ENCODE measurements at places on chromosomes 13 and 19. TPM values are rescaled to one million over a fixed set of nuclear protein-coding genes. Genes with fewer than 3 reads are reported as not detected.

- DNase-seq: no peak
Observed at GRCh38 chr13:44498502-44498901, 77.6 kb downstream of the TSC22D1 start.

GRCh38 chr13:109389456-109389855 is 396.9 kb downstream of the IRS2 start:
- peak; percentile 41 for DNase-seq

DNA sequence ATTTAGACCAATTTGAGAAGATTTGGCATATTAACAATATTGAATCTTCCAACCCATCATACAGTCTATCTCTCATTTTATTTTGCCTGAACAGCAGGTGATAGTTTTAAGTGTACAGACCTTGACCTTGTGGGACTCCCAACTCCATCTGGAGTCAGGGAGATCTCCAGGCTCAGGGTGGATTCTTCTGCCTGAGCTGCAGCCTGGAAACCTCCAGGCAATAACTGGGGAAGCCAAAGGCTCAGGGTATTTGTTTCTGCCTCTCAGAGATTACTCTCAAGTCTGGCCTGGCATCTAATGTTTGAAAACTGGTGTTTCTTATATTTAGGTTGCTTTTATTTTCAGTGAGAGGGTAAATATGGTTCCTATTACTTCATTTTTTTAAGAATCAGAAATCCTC is 102.1 kb upstream of the C1QTNF9B start:
- DNase-seq: no peak

DNA sequence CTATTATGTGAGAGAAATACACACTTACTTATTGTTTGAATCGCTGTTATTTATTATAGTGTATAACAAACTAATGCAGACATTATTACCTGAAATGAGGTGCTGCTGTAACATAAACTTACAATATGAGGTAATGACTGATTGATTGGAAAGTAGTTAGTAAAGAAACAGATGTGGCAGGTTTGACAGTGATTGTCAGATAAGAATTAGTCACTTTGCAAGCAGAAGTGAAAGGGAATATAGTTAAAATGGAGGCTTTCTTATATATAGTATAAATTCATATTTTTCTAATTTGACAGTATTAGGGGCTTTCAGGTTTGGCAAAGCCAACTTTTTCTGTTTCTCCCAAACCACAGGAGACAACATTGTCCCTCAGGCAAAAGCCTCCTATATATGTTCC is 20.6 kb downstream of the MIR17HG start:
- no peak for DNase-seq

GRCh38 chr13:105543742-105544141 is 991.7 kb downstream of the EFNB2 start:
- DNase-seq: no peak

- no peak for DNase-seq
Observed at GRCh38 chr19:19527371-19527656, 1.4 kb upstream of the YJEFN3 start.

DNA sequence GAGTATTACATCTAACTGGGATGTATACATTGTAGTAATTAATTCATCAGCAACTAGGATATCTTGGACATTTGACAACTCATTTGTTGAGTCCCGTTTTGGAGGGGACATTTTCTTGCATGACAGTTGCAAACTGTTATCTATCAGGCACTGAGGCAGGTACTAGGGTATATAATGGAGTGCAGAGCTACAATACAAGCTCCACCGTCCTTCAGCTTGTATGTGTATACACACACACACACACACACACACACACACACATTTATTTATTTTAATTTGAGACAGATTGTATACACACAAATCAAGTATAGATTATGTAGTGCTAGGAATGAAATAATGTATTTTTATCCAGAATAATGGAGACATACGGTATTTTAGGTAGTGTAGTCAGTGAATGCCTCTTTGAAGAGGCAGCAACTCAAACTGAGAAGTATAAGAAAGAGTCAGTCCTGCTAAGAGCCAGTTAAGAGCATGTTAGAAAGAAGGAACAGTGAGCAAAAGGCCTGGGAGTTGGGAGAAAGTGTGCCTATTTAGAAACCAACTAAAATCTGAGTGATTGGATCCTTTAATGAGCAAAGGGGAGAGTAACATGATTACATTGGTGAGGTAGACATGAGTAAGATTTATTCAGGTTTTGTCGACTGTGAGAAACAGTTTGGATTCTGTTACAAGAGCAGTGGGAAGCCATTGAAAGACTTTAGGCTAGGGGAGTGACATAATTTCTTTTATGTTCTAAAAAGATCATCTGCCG is 74.5 kb downstream of the NBEA start:
- DNase-seq: peak; percentile 1

- DNase-seq: no peak
Observed at GRCh38 chr19:32773126-32773525, 53.6 kb downstream of the TDRD12 start.

GRCh38 chr13:46131705-46132104 is 26.9 kb upstream of the CPB2 start:
- no peak for DNase-seq

DNA sequence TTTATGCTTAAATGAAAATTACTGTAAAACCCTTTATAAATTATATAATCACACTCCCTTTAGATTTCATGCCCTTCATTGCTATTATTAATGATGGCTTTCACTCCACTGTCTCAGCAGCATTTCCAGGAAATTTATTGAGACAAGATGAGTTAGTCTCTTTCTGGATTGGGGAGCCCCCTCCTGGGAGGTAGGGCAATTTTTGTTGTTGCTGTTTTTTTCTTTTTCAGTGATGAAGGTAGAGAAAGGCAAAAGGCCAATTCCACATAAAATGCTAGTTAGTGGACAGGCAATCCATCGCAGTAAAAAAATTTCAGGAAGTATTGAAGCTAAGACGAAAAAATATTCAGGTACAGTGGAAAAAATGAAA is 80.2 kb downstream of the TEX26 start:
- DNase-seq: peak; percentile 43

GRCh38 chr13:87942205-87942604 is 271.0 kb downstream of the SLITRK5 start:
- no peak for DNase-seq

GRCh38 chr19:3523361-3524077 is 15.5 kb upstream of the TEKTIP1 start:
- DNase-seq: no peak

DNA sequence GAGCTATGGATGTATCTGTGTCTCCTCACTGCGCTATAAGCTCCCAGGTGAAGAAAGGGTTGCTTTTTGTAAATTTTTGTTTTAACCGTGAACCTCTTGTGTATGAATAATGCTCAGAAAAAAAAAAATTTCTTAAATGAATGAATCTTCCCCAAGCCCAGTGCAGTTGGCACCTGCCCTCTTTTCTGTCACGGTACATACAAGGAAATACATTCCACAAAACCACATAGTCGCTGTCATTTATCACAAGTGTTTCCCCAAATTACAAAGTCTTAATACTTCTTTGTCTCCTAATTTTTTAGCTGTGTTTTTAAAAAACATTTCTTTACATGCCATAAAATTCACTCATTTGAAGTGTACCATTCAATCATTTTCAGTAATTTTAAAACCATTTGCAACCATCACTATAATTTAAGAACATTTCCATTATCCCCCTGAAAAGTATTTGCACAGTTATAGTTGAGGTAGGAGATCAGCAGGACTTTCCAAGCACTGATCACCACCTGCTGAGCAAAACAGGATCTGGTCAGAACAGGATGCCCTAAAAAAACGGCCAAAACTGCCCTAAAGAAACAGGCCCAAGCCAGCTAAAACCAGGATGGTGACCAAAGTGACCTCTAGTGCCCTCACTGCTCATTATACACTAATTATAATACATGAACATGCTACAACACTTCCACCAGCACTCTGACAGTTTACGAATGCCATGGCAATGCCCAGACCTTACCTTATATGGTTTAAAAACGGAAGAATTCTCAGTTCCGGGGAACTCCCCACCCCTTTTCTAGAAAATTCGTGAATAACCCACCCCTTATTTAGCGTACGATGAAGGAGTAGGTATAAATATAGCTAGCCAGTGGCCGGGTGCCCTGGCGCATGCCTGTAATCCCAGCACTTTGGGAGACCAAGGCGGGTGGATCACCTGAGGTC is 1.3 kb upstream of the TEX30 start:
- no peak for DNase-seq

DNA sequence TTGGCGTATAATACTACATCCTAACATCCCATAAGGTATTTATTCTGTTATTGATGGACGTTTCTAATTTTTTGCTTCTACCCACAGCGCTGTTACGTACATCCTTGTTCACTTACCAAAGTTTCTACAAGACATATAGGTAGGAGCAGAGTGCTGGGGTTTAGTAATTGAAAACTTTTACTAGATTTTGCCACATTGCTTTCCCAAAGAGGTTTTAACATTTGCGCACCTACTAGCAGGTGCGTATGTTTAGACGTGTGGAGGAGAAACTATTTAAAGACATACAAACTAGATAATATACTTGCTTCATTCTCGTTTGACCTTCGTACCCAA is 559 bp upstream of the RPL21 start:
- no peak for DNase-seq

DNA sequence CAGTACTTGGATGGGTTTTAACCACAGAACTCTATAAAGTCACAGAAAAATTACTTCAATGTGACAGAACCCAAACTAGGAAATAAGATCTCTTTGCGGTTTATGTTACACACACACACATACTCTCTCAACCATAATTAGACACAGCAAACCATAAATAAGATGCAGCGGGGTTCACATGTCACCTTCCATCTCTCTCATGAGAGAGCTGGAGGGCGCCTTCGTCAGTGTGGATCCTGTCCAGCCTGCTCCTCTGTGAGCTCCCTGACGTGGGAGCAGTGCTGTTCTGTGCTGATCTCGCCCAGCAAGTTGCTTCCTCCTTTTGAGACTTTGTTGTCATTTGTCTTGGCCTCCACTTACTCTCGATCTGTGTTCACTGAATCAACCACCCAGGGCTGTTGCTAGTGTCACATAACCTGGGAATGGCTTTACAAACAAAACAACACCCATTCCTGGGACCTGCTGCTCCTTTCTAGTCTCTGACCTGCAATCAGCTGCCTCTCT is 204.9 kb upstream of the KL start:
- peak; percentile 62 for DNase-seq

GRCh38 chr19:32887572-32888215 is 18.1 kb upstream of the SLC7A9 start:
- no peak for DNase-seq

DNA sequence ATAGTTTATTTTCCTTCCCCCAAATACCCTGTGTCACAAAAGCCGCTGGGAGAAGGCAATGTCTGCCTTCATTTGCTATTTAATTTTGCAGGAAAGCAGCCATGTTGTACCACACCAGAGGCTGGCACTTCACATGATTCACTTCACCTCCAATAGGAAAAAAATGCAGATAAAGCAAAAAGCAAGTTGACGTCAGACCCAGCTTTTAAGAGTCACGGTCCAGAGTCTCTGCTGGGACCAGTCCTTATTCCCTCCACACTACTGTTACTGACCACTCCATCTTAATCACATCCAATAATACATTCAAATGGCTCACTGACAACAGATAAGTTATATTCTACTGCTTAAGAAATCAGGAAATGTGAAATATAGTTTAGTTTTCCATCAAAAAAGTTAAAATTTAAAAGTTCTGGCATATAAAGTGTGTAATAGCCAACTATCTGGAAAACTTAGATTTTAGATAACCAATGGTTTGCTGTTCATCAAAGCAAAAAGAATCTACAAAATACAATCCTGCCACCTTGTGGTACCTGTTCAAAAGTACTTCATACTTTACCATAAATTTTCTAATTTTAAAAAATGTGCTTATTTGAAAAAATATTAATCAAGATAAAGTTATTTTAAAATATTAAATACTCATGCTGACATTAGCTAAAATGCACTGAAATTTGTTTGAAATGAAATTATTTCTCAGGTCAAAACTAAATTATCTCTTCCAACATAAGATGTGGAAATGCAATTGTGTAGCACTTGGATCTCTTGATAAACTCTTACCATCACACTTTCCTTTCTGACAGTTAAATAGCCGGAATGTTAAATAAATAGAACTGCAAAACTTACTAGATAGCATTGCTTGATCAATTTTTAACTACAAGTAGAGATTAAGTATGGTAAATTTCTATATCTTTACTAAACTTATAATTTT is 97.3 kb downstream of the SERP2 start:
- peak; percentile 32 for DNase-seq

- no peak for DNase-seq
Observed at GRCh38 chr19:2110822-2111221, 14.1 kb downstream of the IZUMO4 start.

DNA sequence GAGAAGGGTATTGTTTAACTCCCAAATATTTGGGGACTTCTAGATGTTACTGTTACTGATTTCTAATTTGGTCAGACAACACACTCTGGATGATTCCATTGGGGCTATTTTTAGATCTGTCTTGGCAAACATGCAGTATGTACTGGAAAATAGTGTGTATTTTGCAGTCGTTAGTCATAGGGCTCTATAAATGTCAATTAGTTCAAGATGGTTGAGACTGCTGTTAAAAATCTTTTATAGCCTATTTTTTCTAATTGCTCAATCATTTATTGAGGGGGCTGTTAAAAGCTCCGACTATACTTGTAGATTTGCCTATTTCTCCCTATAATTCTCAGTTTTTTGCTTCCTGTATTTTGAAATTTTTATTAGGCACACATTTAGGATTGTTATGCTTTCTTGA is 31.4 kb downstream of the PPP5C start:
- peak; percentile 66 for DNase-seq

- DNase-seq: no peak
Observed at GRCh38 chr19:2770055-2771013, 12.7 kb downstream of the SGTA start.

DNA sequence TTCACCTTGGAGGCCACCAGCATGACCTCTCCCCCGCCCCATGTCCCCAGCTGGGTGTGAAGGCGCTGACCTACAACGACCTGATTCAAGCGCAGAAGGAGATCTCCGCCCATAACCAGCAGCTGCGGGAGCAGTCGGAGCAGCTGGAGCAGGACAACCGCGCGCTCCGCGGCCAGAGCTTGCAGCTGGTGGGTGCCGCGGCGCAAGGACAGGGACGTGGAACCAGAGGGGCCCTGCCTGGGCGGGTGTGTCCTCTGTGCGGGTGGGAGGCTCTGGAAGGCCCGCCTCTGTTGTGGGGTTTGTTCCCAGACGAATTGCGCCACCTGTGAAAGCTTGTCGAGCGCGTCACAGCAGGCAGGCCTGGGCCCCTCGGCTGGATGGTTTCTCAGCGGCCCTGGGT is 22.3 kb downstream of the PLEKHJ1 start:
- no peak for DNase-seq

GRCh38 chr19:43362179-43362578 is 8.7 kb downstream of the CD177 start:
- DNase-seq: peak; percentile 84

- DNase-seq: no peak
Observed at GRCh38 chr13:94227255-94227879, 252.1 kb downstream of the DCT start.

GRCh38 chr19:30318936-30319335 is 53.2 kb upstream of the ZNF536 start:
- DNase-seq: no peak

The THSD1 gene
- 2.8 TPM for total RNA-seq

The ZNF256 gene
- total RNA-seq: 2.7 TPM

The ZNF98 gene
- total RNA-seq: 0.60 TPM

The SDHAF1 gene
- 34.0 TPM for total RNA-seq

The KLK1 gene
- not detected for total RNA-seq

The SERPINE3 gene
- not detected for total RNA-seq

The CCDC70 gene
- not detected for total RNA-seq

The TMPRSS9 gene
- total RNA-seq: 0.10 TPM

The ZNF625 gene
- 7.9 TPM for total RNA-seq

The PSG1 gene
- total RNA-seq: 0.24 TPM

The ZNF730 gene
- 8.4 TPM for total RNA-seq

The CEACAM7 gene
- total RNA-seq: not detected

The ANKRD24 gene
- total RNA-seq: under 0.01 TPM

The OR4F17 gene
- not detected for total RNA-seq

The ZNF154 gene
- total RNA-seq: not detected

The KRTDAP gene
- not detected for total RNA-seq

The MED26 gene
- total RNA-seq: 3.4 TPM

The ZNF14 gene
- 4.9 TPM for total RNA-seq

Data from RPMI7951 (cell line).